Fibroblast of skin of right biceps (primary cell): ENCODE measurements at places on chromosomes 7 and 10.
A peak's percentile ranks its signal among the peaks of the same experiment; 100 is the strongest.

DNA sequence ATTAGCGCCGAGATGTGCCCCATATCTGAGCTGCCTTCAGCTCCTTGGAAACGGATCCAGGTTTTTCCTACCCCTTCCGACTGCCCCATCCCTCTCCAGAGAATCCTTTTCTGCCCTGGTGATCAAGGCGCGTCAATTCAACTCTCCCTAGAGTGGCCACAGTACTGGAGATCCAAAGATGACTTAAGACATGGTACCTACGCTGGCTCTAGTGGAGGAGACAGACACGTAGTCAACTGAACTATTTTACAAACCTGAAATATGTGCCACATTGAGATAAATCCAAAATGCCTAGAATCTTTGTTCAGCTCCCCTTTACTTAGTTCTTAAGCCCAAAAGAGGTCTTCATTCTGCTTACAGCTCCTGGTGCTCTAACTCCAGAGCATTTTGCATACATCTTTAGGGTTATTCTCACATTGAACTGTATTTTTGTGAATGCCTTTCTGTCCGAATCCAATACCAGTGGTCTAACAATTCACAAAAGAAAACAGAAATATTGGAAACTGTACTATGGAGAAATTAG, 444 bp upstream of the TNPO3 start:
- no peak for DNase-seq

DNA sequence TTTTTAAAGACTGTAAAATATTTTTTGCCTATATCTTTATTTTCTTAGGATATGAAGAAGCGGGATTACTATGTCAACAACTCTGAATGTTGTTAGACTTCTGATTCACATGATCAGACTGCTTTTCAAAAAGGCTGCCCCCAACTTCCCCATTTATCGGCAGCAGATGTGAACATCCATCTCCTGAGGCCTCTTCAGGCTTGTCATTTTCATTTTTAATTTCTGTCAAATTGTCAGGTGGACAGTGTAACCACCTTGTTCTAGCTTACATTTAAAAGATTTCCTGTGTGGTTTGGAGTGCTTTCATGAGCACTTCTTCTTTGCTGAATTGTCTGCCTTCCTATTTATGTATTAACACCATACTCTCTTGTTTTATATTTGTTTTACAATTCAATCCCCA, 78.8 kb upstream of the GSDME start:
- DNase-seq = no peak

GRCh38 chr10:16545116-16545736, 23.5 kb upstream of the C1QL3 start:
- DNase-seq = peak; percentile 20

DNA sequence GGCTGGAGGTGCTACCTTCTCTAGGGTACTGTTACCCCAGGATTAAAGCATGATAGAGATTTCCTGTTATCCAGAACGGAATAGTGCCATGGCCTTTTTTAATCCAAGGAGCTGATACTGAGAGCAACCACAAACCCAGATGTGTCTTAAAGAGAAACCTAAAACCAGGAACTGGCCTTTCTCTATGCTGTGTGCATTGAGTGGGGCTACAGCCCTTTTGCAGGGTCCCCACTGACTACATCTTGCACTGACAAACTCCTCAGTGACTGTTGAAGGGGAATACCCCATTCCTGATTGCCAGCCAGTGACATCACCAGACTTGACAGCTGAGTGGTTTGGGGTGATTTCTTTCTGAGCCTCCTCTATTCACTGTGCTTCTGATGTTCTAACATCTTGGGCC, 81.9 kb upstream of the CAPZA2 start:
- DNase-seq = no peak

- no peak for DNase-seq
Observed at GRCh38 chr10:104333728-104334373, 4.4 kb downstream of the ITPRIP start.

DNA sequence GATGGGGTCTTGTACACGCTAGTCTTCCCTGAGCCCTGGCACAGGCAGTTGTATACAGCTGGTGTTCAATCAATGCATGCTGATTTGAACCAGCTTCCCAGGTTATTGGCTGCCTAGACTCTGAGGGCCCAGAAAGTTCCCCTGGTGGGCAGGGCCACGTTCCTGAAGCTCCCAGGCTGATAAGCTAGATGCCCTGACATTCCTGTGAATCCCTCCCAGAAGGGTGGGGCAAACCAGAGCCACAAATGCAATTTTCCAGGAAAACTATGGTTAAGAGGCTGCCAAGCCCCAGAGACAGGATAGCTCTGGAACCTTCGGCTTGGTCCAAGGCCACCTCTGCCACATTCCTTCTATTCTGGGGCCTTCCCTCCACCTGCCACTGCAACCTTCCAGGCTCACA, 78.2 kb downstream of the FAM53B start:
- DNase-seq = no peak

DNA sequence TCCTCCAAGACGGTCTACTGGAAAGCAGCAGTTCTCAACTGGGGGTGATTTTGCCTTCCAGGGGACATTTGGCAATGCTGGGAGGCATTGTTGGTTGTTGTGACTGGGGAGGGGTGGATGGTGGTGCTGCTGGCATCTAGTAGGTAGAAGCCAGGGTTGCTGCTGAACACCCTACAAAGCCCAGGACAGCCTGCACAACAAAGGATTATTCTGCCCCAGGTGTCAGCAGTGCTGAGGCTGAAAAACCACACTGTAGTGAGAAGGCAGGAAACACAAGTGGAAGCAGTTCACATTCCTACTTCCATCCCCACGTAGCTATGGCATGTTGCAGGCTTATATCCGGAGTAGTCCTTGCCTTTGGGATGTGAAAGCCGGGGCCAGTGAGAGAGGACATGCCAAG, 86.9 kb downstream of the AOAH start:
- no peak for DNase-seq

GRCh38 chr10:125146791-125147579, 13.4 kb downstream of the CTBP2 start:
- peak; percentile 47 for DNase-seq

- DNase-seq = peak; percentile 83
Observed at GRCh38 chr7:85185424-85186082, 1.3 kb downstream of the SEMA3D start.

GRCh38 chr7:37069336-37069735, 345.0 kb upstream of the AOAH start:
- DNase-seq = no peak

DNA sequence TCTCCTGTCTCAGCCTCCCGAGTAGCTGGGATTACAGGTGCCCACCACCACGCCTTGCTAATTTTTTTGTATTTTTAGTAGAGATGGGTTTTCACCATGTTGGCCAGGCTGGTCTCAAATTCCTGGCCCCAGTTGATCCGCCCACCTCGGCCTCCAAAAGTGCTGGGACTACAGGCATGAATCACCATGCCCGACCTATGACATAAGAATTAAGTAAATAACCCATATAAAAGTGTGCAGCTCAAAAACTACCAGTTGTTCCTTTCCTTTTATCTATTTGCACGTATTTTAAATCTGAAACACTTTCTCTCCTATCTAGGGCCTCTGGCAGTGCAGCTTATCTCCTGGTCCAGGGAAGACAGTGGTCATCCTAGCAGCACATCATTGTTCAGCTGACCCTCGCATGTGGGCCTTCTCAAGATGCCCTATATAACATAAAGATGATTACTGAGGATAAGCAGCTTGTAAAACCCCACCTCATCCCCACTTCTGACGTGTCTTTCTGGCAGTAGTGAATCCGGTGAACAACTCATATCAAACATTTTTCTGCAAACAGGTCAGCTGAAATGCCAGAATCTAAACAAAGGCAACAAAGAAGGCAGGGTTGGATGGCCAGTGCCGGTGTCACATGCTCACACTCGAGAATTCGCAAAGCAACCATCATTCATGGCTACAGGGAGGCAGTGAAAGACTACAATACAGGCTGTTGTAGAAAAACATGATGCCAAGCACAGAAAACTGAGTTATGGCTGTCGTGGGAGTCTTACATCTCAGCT, 36.0 kb upstream of the KCNIP2 start:
- peak; percentile 47 for DNase-seq

DNA sequence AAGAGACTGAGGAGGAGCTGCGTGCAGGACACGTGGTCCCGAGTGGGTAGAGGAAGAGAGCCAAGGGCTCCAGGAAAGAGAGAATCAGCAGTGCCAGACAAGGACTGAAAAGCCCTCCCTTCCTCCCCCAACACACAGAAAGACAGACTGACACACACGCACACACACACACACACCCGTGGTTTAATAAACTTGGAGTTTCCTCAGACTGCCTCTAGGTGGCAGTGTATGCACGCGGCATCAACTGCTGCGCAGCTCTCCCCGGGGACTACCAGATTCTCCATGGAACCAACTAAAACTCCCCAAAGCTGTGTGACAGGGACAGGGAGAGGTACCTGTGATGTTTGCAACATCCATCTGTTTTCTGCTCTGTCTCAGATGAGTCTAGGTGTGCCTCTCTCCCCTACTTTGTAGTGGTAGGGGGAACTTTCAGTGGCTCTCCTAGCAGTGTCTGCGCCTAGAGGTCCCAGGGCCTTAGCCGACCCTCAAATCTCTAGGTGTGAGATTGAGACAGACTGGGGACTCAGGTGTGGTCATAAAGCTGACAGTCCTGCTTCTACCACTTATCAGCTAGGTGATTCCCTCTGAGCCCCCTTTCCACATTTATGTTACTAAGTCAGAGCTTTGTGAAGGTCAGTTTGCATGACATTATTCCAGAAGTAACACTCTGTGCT, 9.3 kb upstream of the TSPAN14 start:
- DNase-seq = peak; percentile 78
